ENCODE measurements at places on chromosomes 6 and 20. TPM values are rescaled to one million over a fixed set of nuclear protein-coding genes. Genes with fewer than 3 reads are reported as not detected.

Gene SYNE1
- 65.6 TPM for total RNA-seq

Gene PLAGL1
- total RNA-seq: 25.3 TPM

Gene RXRB
- 56.8 TPM for total RNA-seq

Gene HDGFL1
- total RNA-seq: not detected

Gene MRPS26
- total RNA-seq: 46.6 TPM

Gene FNDC11
- total RNA-seq: 1.4 TPM

Gene LY6G6C
- not detected for total RNA-seq

Gene DLL1
- 13.0 TPM for total RNA-seq

Gene TMEM30A
- total RNA-seq: 102 TPM

Gene ADGB
- total RNA-seq: not detected

Gene CST11
- total RNA-seq: not detected

Gene TTK
- 0.92 TPM for total RNA-seq

Gene COL12A1
- total RNA-seq: 46.8 TPM

Gene ZC3H12D
- total RNA-seq: 1.6 TPM

Gene GNRH2
- total RNA-seq: 0.75 TPM

Gene SOX18
- total RNA-seq: 30.1 TPM

Gene RNASET2
- 146 TPM for total RNA-seq

Gene PI3
- total RNA-seq: not detected

Gene CLPSL1
- 0.49 TPM for total RNA-seq

Gene SMLR1
- total RNA-seq: 2.8 TPM

Gene SPTLC3
- total RNA-seq: 26.7 TPM

Gene TNFRSF21
- 64.7 TPM for total RNA-seq

Gene GPSM3
- 19.6 TPM for total RNA-seq

Gene BPIFA1
- total RNA-seq: not detected
